Activated T-cell treated with anti-CD3 and anti-CD28 coated beads for 4 hours (primary cell): ENCODE measurements at places on chromosomes 1 and 21.

GRCh38 chr1:167532375-167532774 is 14.0 kb upstream of the CD247 start:
- no peak for DNase-seq

DNA sequence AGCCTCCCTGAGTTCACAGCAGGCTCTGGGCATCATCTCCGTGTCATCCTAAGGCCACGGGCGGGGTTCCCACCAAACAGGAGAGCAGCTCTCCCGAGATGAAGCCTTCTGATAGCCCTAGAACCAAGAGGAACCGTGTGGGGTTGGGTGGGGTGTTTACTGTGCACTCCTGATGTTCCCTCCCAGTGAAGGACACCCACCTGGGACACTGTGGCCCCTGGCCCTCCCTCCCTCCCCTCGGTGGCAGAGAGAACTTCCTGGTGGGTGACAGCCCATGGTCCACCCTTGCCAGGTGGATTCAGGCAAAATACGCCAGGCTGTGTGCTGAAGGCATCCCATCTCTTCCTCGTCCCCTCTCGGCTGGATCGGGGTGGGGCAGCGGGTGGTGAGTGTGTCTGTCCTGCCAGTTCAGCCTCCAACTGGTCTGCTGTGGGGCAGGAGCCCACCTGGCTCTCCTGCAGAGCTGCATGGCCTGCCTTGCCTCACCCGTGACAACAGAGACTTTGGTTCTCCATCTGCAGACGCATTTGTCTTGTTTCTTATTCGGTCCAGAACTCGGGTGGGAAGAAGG is 15.6 kb upstream of the C1orf174 start:
- DNase-seq = no peak

DNA sequence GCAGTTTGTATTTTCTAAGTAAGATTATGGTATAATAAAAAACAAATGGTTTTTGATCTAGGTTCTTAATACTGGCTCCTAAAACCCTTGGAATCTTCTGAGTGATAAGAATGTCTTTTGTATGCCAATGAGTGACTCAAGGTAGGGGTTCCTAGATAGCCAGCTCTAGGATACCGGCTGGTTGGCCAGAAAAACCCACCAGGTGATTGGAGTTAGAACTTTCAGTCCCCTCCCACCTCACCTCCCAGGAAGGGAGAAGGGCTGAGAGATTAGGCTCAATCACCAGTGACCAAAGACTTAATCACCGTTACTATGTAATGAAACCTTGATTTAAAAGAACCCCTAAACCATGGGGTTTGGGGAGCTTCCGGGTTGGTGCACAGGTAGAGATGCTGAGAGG is 8.7 kb upstream of the BRDT start:
- DNase-seq = no peak

DNA sequence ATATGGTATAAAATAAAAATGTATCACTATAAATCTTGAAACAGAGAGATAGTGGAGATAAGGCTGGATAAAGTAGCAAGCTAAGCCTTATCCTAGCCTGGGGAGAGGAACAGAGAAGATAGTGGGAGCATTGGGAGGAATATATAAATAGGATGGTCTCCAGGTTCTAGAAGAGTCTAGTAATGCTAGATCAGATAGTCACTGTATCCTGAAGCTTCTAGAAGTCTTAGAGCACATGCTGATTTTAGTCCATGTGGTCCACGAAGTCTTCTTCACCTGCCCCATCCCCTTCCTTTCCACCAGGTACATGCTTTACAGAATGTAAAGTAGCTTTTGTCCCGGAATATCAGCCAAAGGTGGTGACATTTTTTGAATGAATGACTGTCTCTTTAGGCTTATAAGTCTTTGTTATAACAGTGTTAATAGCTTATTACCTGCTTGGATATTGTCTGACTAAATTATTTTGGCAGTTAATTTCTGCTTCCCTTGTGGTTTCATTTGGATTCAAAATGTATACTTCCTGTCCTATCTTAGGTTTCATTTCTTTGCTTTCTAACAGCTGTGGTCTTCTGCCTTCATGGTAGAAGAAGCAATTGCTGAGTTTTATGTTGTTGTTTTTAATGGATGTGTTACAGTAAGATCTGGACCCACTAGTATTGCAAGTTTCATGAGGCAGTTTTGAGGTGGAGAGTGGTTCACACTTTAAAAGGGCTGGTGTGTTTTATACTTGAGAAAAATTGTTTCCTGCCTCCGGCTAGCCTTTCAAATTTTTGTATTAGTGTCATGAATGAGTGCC is 5.9 kb downstream of the SMG7 start:
- DNase-seq = no peak

- no peak for DNase-seq
These were observed 62.5 kb downstream of the OSBPL9 start for GRCh38 chr1:51679435-51679834.

DNA sequence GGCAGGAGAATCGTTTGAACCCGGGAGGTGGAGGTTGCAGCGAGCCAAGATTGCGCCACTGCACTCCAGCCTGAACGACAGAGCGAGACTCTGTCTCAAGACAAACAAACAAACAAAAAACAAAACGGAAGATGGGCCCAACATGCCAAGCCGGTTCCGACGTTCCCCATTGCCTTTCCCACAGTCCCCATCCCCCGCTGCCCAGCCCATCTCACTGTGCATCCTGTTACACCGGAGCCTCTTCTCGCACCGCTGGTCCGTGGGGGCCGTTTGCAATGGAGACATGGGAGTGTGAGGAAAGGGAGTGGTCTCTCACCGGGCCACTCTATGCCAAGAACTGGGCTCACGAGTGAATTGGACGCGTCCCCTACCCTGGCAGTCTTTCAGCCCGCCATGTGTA is 1.3 kb upstream of the CFAP74 start:
- no peak for DNase-seq

DNA sequence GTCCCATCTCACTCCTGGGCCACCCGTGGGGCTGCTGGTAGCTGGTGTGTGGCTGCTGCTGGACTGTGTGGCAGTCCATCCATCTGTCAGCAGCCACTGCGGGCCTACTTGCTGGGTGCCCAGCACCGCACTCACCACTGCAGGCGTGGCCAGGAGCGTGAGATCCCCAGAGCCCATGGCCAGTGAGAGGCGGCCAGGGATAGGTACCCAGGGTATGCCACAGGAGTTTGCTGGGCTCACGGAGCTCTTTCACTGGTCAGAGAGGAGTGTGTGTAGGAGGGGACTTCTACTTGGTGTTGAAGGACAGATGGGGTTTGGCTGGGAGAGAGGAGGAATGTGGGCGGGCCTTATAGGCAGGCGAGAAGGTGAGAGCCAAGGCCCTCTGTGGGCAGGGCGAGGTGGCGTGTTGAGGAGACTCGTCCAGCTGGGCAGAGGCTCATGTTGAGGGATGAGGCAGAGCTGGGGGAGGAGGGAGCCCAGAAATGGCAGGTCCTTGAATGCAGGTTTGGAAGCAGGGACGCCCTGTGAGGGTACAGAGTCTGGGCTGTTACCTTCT is 15.0 kb downstream of the QSOX1 start:
- no peak for DNase-seq

- DNase-seq = no peak
These were observed 34.1 kb upstream of the PDPN start for GRCh38 chr1:13549521-13549920.

DNA sequence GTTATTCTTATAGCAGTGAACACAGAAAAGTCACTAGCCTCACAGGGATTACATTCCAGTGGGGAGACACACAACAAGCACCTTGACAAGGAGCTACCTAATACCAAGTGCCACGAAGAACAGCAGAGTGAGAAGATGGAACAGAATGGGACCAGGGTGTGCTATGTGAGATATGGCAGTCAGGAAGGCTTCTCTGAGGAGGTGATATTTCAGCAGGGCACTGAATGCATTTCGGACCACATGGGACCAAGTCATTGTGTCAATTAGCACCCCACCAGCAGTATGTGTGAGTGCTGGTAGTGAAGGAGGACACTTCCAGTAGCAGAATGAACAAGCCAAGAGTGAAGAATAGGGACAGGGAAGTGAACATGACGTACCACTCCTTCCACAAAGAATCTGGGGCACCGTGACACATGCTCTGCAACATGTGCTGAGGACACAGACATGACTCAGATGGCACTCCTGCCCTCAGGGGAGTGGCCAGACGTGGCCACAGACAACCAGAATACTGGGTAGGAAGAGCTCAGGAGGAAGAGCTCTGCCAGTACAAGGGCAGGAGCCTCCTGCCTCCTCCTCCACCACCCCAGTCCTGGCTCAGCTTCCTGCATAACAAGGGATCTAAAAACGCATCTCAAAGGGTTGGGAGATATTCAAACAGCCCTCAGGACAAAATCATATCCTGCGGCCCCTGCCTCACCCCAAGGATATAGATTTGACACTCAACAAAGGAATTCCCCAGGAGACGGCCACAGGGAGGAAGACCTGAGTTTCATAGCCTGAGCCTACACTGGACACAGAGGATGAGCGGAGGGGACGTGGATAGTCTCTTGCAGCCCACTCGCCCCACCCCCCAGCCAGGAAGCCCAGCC is 102.5 kb downstream of the TRABD2B start:
- no peak for DNase-seq

DNA sequence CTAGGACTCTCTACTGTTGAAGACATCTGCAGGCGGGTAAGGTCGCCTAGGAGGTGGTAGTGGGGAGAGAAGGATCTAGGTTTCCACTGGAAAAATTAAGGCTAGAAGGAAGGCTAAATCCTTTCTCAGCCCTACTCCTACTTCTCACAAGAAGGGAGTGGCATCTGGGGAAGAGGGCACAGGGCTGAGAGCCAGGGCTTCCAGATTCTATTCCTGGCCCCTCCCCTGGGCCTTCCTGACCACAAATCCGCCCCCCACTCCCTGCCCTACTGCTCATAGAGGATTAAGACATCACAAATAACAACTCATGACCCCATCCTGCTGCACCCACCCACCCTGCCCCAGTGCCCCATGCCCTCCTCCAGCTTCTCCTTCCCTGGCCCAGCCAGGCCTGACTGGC is 2.5 kb downstream of the PHLDA3 start:
- no peak for DNase-seq
